ENCODE measurements at places on chromosomes 7 and 10. TPM values are rescaled to one million over a fixed set of nuclear protein-coding genes. Genes with fewer than 3 reads are reported as not detected.

Gene TSPAN13
- total RNA-seq, result 39.4 TPM

Gene MUC12
- total RNA-seq, result 4.8 TPM

Gene CALML3
- total RNA-seq, result not detected

Gene SEMA3C
- total RNA-seq, result 120 TPM

Gene MYO3A
- not detected for total RNA-seq

Gene AKR1C1
- 10.0 TPM for total RNA-seq

Gene BTBD16
- not detected for total RNA-seq

Gene SRPK2
- total RNA-seq, result 34.2 TPM

Gene PRKCQ
- 11.6 TPM for total RNA-seq

Gene UPK3B
- not detected for total RNA-seq

Gene TMEM236
- 3.3 TPM for total RNA-seq

Gene NYAP1
- total RNA-seq, result 2.5 TPM

GRCh38 chr10:102001435-102002068 is 54.4 kb downstream of the ARMH3 start:
- no peaks in the 10 kb centered on the region for H3K27me3 ChIP-seq
- H3K4me1 ChIP-seq, result peaks cover 13% of the 10 kb centered on the region
- H3K36me3 ChIP-seq, result peaks cover 57% of the 10 kb centered on the region
- no peak overlapping the region for H3K4me3 ChIP-seq
- DNase-seq, result no peak

GRCh38 chr7:1579481-1580421 is 9.9 kb upstream of the PSMG3 start:
- no peaks in the 10 kb centered on the region for H3K4me1 ChIP-seq
- H3K4me3 ChIP-seq, result no peak overlapping the region
- no peak overlapping the region for H3K27ac ChIP-seq
- DNase-seq, result peak; percentile 81

- no peaks in the 10 kb centered on the region for H3K4me1 ChIP-seq
- H3K27ac ChIP-seq, result no peak overlapping the region
- no peak overlapping the region for H3K4me3 ChIP-seq
These were observed 611.8 kb downstream of the LRMDA start for GRCh38 chr10:76043261-76043660.

GRCh38 chr7:134420424-134421125 is 38.3 kb downstream of the AKR1B1 start:
- H3K4me1 ChIP-seq, result no peaks in the 10 kb centered on the region
- no peaks in the 10 kb centered on the region for H3K36me3 ChIP-seq
- H3K4me3 ChIP-seq, result no peak overlapping the region
- H3K27ac ChIP-seq, result no peak overlapping the region

DNA sequence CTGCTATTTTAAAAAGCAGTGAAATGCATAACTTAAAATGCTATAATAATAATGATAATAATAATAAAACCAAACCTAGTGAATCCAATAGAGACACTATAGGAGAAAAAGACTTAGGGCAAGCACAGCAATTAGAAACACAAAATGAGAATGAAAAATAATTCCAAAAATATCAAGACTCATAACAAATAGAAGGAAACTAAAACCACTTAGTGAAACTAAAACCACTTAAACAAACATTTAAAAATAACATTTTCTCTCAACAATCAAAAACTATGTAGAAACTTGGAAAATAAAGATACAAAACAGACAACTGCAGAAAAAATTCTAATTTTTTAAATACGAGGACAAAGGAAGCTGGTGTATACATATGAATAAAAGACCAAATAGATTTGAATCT is 655.2 kb upstream of the NRG3 start:
- H3K36me3 ChIP-seq, result no peaks in the 10 kb centered on the region
- no peak overlapping the region for H3K27ac ChIP-seq

GRCh38 chr7:100360135-100360854 is 2.4 kb downstream of the PILRB start:
- no peaks in the 10 kb centered on the region for H3K4me1 ChIP-seq
- no peak overlapping the region for H3K4me3 ChIP-seq
- no peak overlapping the region for H3K27ac ChIP-seq
- no peaks in the 10 kb centered on the region for H3K27me3 ChIP-seq

DNA sequence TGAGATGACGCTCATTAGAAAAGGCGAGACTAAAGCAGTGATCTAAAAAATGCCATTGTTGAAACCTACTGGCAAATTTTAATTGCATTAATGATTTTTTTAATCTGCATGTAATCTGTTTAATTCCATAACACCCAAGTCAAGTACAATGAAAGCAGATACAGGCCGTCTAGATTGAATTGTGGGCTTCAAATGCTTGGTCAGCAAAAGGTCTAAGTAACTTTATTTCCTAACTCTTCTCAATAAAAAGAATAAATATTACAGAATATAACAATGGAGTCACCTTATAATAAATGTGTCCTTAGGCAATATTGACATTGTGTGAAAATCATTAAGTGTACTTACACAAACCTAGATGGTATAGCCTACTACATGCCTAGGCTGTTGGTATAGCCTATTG is 20.6 kb downstream of the PDE1C start:
- H3K27ac ChIP-seq, result no peak overlapping the region
- H3K36me3 ChIP-seq, result no peaks in the 10 kb centered on the region
- no peaks in the 10 kb centered on the region for H3K4me1 ChIP-seq
- no peaks in the 10 kb centered on the region for H3K27me3 ChIP-seq
- no peak overlapping the region for H3K4me3 ChIP-seq

GRCh38 chr10:117554241-117554814 is 11.8 kb downstream of the EMX2 start:
- H3K27ac ChIP-seq, result no peak overlapping the region
- H3K4me1 ChIP-seq, result no peaks in the 10 kb centered on the region

GRCh38 chr10:49643241-49644034 is 29.6 kb downstream of the CHAT start:
- no peaks in the 10 kb centered on the region for H3K4me1 ChIP-seq
- no peak overlapping the region for H3K4me3 ChIP-seq
- no peaks in the 10 kb centered on the region for H3K36me3 ChIP-seq
- H3K27me3 ChIP-seq, result no peaks in the 10 kb centered on the region
- H3K27ac ChIP-seq, result no peak overlapping the region

GRCh38 chr10:66550351-66550750 is 375.5 kb upstream of the LRRTM3 start:
- no peak overlapping the region for H3K27ac ChIP-seq
- DNase-seq, result no peak
- no peaks in the 10 kb centered on the region for H3K27me3 ChIP-seq
- H3K4me1 ChIP-seq, result no peaks in the 10 kb centered on the region

- DNase-seq, result no peak
- no peak overlapping the region for H3K4me3 ChIP-seq
- peaks cover 91% of the 10 kb centered on the region for H3K36me3 ChIP-seq
- no peaks in the 10 kb centered on the region for H3K27me3 ChIP-seq
- no peak overlapping the region for H3K27ac ChIP-seq
These were observed 109.3 kb downstream of the LARP4B start for GRCh38 chr10:822197-822596.

DNA sequence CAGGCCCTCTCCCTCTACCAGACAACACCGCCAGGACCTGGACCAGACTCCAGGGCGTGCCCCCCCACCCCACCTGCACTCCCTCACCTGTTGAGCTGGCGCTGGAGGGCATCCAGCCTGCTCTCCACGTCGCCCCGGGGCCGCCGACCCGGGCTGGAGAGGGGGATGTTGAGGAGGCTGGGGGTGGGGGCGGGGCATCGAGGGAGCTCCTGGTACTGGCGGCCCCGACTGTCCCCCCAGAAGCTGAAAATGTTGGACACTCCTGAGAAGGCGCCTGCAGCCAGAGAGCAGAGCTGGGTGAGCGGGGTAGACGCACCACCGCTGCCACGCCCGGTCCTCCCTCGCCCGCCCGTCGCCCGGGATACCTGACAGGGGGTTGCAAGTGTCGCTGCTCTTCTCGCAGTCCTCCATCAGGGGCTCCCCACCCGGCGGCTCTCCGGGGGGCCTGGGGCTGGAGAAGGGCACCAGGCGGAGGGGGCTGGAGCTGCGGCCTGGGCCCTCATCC is 30.8 kb downstream of the KCNH2 start:
- DNase-seq, result no peak
- H3K36me3 ChIP-seq, result no peaks in the 10 kb centered on the region
- no peak overlapping the region for H3K4me3 ChIP-seq
- no peaks in the 10 kb centered on the region for H3K27me3 ChIP-seq
- H3K27ac ChIP-seq, result no peak overlapping the region

DNA sequence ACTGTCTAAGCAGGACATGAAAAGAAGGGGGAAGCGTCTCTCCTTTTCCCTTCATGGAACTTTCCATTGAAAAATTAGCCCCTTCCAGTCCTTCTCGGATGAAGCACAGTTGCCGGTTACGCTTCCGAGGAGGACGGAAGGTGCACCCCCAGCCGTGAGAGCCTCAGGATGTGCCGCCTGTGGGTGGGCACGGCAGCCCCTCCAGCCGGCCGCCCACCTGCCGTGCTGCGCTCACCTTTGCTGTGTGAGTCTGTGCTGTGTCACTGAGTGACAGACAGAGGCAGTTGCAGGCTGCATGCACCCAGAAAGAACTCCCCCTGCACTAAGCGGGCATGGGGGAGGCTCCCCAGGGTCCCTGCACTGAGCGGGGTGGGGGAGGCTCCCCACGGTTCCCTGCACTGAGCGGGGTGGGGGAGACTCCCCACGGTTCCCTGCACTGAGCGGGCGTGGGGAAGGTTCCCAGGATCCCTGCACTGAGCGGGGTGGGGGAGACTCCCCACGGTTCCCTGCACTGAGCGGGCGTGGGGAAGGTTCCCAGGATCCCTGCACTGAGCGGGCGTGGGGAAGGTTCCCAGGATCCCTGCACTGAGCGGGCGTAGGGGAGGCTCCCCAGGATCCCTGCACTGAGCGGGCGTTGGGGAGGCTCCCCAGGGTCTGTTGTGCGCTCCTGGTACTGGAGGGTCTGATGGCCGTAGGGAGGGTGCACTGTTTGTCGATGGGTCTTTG is 74.2 kb downstream of the DNAJB6 start:
- H3K36me3 ChIP-seq, result no peaks in the 10 kb centered on the region
- H3K27me3 ChIP-seq, result no peaks in the 10 kb centered on the region
- no peak overlapping the region for H3K4me3 ChIP-seq
- no peak for DNase-seq

DNA sequence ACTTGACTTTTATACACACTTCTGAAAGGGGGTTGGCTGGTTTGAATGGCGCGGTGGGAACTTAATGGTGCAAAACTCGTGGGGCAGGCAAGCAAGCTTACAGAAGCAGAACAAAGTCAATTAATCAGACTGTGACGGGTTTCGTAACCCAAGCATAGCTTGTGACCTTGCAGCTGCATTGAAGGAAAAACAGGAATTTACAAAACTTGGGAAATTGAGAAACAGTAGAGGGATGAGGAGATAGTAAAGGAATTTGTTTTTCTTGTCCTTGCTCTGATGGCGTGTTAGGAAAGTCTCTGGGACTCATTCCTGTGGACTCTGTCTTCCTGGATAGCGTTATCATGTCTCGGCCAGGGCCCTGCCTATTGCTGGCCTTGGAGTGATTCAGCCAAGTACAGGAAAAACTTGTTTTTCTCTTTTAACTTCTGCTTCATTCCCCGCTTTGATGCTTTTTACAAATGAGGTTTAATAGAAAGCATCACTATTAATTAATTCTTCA is 220.0 kb upstream of the KCND2 start:
- no peak for DNase-seq
- H3K4me1 ChIP-seq, result no peaks in the 10 kb centered on the region
- H3K27ac ChIP-seq, result no peak overlapping the region
- H3K36me3 ChIP-seq, result no peaks in the 10 kb centered on the region
- no peak overlapping the region for H3K4me3 ChIP-seq

DNA sequence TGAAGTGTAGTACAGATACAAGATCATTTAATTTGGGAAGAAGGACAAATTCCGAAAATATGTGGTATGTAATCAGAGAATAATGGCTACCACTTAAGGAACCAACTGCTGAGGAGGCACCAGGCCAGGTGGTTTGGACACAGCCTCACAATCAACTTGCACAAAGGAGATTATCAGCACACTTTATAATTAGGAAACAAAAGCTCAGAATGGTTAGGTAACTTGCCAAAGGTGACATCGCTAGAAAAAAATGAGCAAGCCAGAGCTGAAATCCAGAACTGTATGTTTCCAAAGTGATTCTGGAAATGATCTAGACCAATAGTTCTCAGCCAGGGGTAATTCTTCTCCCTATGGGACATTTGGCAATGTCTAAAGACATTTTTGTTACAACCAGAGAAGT is 36.6 kb downstream of the ERCC6 start:
- H3K36me3 ChIP-seq, result no peaks in the 10 kb centered on the region
- H3K4me1 ChIP-seq, result no peaks in the 10 kb centered on the region
- DNase-seq, result no peak
- H3K4me3 ChIP-seq, result no peak overlapping the region

GRCh38 chr7:37758501-37759045 is 75.0 kb downstream of the GPR141 start:
- no peak for DNase-seq
- H3K27me3 ChIP-seq, result no peaks in the 10 kb centered on the region
- no peaks in the 10 kb centered on the region for H3K36me3 ChIP-seq

DNA sequence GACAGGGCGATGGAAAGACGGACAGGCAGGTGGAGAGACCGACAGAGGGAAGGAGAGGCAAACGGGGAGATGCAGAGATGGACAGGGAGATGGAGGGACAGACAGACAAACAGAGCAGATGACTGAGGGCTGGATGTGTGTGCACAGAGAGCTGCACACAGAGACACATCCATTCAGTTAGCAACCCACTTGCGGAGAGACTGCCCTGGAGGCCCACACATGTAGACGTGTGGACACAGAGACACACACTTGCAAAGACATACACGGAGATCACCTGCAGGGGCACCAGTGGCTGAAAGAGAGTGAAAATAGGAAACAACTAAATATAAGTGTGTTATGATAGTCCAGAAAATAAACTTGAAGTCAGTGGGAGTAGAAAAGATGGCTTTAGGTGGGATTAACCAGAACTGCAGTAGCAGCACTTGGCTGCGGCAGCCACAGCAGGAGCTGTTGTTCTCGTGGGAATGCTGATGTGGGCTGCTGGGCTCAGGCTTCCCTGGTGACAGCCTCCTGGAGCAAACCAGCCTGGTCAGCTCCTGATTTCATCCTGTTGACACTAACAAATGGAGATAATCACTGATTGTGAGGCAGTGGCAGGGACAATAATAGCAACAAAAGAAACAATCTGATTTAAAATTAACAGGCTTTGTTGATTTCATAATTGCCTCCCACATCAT is 134.1 kb downstream of the CCNY start:
- H3K27me3 ChIP-seq, result no peaks in the 10 kb centered on the region
- no peak overlapping the region for H3K27ac ChIP-seq
- H3K4me1 ChIP-seq, result no peaks in the 10 kb centered on the region
